ENCODE measurements at places on chromosomes 5 and 9.

DNA sequence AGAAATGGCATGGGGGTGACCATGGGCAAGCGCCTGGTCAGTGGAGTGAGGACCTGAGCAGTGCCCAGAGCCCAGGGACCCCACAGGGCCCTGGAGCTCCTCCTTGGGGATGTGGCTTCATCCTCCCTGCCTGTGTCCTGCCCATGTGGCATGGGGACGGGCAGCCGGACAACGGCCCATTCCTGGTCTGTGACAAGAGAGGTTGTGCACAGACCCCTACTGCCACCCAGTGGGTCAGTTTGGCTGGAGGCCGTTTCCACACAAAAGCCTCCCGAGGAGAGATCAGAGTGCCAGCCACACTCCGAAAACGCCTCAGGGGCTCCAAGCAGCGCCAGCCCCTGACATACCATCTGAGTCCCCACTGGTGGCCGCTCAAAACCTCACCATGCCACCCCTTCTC lies 19.8 kb downstream of the SLC6A18 start:
- no peak for DNase-seq

GRCh38 chr5:143200781-143201398 lies 202.6 kb downstream of the NR3C1 start:
- DNase-seq = peak; percentile 90

GRCh38 chr9:3514786-3515185 lies 11.0 kb downstream of the RFX3 start:
- no peak for DNase-seq

DNA sequence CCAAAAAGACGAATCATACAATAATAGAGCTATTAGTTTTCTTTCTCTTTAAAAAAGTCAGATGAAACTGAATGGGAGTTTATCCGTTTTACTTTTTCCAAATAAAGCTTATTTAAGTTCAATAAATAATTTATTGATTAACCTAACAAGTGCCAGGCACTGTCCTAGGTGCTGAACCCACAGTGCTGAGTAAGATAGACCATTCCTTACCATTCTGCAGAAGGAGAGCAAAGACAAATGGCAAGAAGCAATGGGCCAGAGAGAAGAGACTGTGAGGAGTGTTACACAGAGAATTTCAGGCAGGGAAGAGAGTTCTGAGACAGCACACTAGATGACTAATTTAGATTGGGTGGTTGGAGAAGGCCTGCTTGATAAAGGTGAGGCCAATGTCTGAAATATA lies 127.2 kb downstream of the AUH start:
- DNase-seq = peak; percentile 11

- no peak for DNase-seq
Measured at GRCh38 chr9:114202396-114202795, 47.1 kb downstream of the COL27A1 start.

DNA sequence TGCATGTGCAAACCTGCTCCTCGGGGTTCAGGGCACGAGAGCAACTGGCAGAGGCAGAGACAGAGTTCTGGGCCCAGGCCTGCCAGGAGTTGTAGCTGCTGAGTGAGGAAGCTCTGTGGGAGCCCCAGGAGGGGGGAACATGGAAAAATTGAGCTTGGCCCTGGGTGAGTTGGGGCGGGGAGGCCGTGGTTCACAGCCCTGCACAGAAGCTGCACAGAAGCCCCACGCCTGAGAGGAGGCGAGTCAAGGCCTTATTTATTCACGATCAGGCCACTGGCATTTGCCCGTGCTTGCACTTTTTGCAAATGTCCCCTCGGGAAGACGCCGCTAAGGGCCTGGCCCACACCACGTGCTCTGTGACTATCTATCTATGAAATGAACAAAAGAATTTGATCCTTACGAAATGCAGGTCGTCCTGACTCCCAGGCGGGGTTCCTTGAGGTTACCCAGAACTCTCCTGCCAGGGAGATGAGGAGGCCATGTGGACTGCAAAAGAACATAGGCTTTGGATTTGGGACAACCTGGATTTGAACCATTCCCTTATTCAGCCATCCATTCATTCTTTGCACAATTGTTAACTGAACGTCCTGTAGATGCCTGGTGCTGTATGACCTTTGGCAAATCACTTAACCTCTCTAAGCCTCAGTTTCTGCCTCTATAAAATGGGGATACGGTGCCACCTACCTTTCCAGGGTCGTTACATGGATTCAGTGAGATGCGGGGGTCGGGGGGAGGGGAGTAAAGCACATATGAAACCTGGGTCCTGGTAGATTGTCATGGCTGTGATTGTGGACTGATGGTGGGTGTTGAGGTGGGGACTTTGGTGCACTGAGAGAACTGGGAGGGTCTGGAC lies 17.9 kb downstream of the COL27A1 start:
- DNase-seq = peak; percentile 75

- DNase-seq = no peak
Measured at GRCh38 chr9:89972535-89972934, 367.7 kb downstream of the GADD45G start.

DNA sequence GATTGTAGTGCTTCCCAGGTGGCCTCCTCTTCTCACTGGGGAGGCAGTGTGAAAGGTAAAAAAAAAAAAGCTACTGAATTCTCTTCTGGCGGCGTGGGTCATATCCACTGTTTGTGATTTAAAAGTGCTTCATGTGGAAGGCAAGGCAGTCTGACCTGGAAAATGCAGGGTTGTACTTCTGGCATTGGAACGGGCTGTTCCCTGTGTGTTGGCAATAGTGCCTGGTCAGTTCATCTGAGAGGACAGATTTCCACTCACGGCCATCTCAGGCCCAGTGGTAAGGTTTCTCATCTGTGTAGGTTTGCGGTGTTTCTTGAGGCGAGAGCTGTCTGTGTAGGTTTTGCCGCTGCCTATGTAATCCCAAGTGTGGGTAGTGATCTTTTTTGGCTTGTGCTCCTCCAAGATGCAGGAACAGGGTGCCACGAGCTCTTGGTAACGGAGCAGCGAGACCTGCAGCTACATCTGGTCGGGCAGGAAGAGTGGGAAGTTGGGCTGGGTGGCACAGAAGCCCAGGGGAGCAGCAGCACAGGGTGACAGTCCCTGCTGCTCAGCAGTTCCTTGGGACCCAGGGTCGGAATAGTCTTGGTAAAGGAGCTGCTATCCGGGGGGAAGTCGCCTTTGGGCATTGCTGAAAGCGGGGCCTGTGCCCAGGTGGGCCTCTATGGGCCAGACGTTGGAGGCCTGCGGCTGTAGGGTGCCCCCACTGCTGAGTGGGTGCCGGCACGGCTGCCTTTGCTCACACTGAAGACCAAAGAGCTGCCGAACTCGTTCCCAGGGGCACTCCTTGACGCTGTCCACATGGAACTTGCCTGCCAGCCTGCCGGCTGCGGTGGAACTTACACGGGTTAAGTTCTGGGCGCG lies 11.2 kb downstream of the RCL1 start:
- DNase-seq = no peak

- peak; percentile 5 for DNase-seq
Measured at GRCh38 chr5:10118150-10118549, 131.5 kb downstream of the ATPSCKMT start.

- DNase-seq = no peak
Measured at GRCh38 chr5:133361922-133362321, 250.4 kb downstream of the FSTL4 start.

DNA sequence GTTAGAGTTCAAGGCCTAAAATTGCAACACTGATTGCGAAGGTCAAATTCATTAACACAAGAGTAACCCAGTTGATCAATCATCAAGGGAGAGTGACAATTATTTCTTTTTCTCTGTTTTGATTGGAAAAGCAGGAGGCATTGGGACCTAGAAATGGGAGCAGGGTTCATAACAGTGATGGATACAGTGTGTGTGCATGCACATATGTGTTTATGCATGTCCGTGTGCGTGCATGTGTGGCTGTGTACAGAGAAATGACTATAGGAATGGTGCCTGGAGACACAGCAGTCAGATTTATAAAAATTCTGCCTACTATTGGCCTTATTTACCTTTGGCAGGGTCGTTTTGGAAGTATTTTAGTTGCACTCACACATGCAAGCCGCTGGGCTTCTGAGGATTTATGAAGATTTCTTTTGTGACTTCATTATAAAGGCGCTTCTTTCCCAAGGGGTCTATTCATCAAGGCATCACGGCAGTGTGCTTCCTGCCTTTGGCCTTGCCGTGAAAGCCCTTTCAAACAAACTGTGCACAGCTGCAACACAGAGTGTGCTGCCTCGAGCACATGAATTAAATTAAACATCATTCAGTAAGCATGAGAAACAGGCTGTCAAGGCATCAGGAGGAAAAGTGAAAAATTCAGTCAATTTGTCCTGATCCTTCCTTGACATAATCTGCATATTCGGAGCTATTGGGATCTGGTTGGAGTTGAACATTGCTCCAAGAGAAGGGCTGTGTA lies 122.8 kb upstream of the PUM3 start:
- DNase-seq = peak; percentile 55

- DNase-seq = no peak
Measured at GRCh38 chr5:175573493-175574269, 84.2 kb upstream of the HRH2 start.

DNA sequence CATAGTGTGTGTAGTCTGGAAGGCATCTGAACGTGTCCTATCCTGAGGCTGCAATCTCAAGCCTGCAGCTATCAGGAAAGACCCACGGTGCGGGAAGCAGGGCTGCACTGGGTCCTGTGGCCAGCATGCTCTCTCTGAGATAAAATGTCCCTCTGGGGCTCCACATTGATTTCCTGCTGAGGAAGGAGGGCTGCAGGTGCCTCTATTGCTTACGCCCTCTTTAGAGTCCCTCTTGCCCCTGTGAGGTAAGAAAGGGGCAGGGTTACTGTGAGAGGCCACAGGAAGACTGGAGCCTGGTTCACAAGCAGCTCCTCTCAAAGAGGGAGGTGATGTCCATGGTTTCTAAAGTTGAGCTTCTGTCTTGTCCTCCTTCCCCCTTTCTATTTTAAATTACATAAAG lies 299.9 kb upstream of the RFX3 start:
- no peak for DNase-seq

DNA sequence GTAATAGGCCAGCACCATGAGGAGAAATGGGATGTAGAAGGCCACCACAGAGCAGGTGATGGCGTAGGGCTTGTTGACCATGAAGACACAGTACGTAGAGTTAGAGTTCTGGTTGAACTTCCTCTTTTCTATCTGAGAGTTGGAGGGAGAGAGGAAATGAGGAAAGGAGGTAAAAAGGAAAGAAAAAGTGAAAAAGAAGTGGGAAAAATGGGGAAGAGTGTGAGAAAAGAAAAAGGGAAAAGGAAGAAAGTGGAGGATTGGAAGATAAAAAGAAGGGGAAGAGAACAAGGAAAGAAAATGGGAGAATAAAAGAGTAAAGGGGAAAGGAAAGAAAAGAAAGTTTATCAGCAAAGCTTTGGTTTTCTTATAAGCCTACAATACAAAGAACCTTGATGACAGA lies 126.1 kb downstream of the FBXO38 start:
- no peak for DNase-seq

DNA sequence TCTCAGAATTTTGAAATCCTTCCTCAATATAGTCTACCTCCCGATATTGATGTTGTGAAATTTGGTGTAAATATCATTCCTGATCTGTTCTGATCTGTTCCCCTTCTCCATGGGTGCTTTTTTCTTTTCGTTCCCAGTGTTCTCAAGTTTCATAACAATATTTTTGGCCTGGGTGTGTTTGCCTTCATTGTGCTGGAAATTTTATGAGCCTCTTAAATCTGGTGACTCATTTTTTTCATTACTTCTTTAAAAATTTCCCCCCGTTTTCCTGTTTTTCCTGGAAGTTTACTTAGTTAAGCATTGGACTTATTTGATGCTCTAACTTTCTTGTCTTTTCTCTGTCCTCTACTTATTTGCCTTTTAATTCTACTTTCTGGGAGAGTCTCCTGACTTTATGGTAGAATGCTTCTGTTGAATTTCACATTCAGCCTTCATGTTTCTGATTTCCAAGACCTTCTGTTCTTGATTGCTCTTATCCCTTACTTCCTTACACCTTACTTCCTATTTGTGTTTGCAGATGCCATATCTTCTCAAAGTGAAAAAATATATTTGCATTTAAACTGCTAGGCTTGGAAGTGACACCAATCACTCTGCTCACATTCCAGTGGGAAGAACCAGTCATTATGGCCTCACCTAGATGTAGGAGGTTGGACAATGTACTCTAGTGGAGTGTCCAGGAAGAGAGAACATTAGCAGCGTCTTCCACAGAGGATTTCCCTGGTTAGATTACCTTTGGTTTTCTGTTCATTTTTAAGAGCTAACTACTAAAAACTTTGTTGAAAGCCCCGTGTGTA lies 441.9 kb downstream of the ARHGEF28 start:
- peak; percentile 8 for DNase-seq

DNA sequence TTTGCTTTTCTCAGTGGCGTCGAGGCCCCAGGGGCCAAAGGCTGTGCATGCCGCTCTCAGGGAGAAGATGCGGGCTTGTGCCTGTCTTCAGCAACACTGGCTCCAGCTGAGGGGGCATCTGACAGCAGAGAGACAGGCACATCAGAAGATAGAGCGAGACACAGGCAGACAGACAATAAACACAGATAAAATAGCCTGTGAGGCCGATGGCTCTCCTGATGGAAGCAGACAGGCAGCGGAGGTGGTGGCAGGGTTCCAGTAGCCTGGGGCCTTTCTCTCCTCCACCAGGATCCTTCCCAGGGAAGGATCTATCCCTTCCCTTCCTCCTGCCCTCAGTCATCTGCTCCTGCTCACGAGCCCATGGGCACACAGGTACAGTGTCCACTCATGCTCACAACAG lies 16.6 kb upstream of the UNC5A start:
- no peak for DNase-seq

- DNase-seq = no peak
Measured at GRCh38 chr5:80502800-80503199, 14.9 kb downstream of the FAM151B start.

DNA sequence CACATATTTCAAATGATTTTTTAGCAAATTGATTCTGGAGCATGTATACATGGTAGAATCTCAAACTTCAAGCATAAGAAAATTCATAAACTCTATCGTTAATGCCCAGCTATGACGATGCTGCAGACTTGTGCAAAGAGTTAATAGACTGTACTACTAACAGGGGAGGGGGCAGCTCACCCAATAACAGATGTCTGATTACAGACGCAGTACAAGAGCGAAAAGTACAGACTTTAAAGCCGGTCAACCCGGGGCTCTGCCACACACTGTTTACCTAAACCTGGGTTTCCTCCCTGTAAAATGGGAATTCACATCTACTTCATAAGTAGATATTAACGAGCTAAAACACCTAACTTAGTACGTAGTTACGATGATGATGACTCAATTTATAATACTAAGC lies 651 bp downstream of the TRIM23 start:
- DNase-seq = peak; percentile 7

GRCh38 chr9:128899566-128900322 lies 17.8 kb downstream of the LRRC8A start:
- DNase-seq = no peak

Data from fibroblast of mammary gland (primary cell).